ENCODE measurements at places on chromosomes 2 and 18.

DNA sequence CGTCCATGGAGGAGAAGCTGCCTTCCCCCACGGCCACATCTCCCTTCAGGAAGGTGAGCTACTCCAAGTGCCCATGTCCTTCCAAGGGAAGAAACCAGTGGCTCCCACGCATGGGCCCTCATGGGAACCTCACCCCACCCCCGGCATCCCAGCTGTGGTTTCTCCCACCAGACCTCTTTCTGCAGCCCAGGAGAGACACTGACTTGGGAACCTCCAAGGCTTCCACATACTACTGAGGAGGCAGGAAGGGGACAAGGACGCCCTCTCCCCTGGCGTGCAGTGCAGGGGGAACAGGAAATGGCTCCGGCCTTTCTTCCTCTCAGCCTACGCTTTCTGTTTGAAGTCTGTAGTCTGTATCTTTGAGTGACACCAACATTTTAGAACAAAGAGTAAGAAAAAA, 104.5 kb upstream of the EPC2 start:
- DNase-seq, result no peak

DNA sequence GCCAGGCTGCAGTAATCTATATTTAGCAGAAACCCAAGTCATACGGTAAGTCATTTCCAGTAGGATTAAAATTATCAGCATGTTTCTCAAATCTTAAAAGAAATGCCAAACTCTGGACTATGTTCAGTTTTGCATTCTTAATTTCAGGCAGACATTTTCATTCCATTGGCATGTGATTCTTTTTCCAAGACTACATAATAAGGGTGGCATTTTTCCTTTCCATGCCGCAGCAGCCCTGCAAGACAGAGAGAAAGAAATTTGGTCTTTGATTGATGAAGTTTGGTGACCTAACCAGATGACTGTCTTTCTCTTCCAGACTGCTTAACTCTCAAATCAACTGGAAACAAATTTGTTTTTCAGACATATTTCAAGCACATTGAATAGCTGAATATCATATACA, 118.1 kb downstream of the FHOD3 start:
- no peak for DNase-seq

DNA sequence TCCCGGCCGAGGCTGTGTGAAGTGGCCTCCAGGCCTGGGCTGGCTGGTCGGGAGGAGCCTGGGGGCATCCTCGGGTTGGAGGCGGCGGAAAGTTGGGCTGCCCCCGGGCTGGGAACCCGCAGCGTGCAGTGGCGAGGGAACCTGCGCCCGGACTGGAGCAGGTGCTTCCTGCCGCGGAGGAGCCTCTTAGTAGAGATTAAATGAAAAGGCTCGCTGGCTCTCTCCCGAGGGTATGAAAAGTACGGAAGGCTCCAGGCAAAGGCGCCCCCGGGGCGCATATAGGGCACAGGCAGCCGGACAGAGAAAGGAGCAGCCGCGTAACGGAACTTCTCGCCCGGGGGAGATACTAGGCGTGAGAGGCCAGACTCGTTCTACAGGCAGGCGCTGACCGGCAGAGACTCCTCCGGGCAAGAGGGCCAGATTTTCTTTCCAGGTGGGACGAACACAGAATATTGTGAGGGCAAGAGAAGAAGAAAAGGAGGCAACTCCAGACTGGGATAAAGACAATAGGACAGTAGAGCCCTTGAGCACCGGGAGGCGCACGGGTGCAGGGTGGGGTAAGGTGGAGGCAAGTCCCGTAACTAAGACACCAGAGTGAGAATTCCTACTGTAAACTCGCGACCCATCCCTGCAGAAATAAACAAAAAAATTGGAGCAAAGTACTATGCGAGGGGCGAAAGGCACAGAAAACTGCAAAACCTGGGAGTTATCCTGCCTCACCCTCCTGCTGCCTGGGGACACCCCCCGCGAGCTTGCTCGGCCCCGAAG, 816 bp downstream of the CDH2 start:
- DNase-seq, result no peak

- peak; percentile 56 for DNase-seq
These were observed at the start of gene NMUR1 for GRCh38 chr2:231530099-231531011. Gene NMUR1 (minus strand): TSS chr2:231530445. CDS start chr2:231530361, 84 bp downstream.

DNA sequence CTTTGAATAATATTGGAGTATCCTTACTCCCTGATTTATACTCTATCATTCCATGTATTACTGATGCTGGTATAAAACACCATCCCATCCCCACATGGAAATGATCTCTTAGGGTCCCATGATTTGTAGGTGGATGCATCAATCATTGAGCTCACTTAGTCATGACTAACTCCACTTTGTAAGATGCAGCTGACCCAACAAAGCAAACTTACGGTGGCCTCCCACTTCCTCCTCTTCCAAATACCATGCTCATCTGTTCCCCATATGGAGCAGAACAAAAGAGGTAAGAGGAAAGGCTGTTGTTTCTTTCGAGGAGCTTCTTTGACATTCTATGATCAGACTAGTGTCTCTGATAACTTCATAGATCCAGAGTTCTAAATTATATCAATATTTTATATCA, 640.2 kb upstream of the SLC39A10 start:
- no peak for DNase-seq

All from stimulated activated CD4-positive, alpha-beta T cell treated with anti-CD3 and anti-CD28 coated beads, Interleukin-1b, Interleukin-23, amount 100 ng/mL, for 4 hours (primary cell).